ENCODE measurements at places on chromosomes 5 and 9.

DNA sequence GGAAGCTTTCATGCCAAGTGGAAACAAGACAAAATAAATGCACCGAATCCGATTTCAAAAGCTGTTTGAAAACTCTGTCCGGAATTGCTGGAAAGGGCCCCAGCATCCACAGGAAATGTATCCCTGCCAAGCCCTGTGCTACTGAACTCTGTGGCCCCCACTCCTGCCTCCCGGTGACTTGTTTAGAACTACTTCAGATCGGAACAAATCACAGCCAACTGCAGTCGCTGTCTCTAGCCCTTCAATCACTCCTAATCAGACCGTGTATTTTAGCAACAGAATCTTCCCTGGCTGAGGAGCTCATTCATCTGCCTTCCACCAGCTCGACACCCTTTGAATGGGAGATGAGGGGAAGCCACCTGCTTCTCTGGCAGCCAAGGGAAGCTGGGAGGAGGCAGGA is 94.1 kb downstream of the KCNIP1 start:
- peak; percentile 41 for DNase-seq

GRCh38 chr5:39119404-39120051 is 45.3 kb upstream of the RICTOR start:
- DNase-seq, result no peak

DNA sequence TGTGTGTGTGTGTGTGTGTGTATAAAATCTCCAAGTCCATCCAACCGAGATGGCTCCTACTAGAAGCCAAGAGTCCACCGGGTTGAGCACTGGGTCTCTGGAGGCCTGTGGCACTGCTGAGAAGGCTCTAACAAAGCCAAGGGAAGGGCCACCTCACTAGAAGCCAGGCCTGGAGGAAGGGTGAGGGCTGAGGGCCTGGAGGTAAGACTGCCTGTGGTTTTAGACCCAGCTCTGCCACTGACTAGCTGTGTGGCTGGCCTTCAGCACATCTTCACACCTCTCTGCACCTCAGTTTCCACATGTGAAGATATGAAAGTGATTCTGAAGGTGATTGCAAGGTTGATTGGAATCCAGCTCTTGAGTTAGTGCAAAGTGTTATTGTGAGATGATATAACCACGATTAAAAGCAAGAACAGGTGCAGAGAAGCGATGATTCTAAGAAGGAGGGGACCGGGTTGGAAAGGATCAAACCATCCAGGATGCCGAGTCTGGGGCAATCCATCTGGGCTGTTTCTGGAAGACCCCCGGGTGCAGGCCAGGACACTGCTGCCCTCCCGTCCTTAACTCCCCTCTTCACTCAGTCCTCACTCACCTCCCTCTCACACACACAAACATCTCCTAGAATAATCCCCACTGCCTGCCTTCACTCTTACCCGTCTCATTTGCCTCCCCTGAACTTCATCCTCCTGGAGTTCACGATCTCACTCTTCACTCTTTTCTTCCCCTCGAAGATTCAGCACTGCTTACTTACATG is 2.3 kb downstream of the IL4 start:
- DNase-seq, result no peak

- DNase-seq, result no peak
These were observed 14.0 kb upstream of the ACSL6 start for GRCh38 chr5:132025403-132025971.

- DNase-seq, result no peak
These were observed 2115.0 kb downstream of the MAT2B start for GRCh38 chr5:165620394-165620793.

GRCh38 chr5:64497386-64497785 is 8.4 kb upstream of the RGS7BP start:
- DNase-seq, result peak; percentile 5

GRCh38 chr9:135095470-135096407 is 8.3 kb downstream of the OLFM1 start:
- no peak for DNase-seq

- no peak for DNase-seq
These were observed 1.3 kb downstream of the SPATA31E1 start for GRCh38 chr9:87883990-87884389.

DNA sequence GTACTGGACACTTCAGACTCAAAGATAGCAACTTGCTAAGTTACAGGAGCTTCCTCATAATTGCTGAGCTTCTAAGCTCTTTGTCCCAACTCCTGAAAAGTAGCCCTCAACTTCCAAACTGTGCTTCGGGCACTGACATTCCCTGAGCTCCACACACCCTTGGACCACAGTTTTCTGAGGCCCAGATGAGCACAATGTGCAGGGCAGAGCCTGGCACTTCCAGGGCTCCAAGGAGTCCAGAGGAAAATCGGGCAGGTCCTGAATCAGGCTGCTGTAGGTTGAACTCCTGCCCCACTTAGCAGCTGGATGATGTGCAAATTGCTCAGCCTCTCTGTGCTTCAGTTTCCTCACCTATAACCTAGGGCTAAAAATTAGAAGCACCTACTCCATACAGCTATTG is 54.6 kb upstream of the KCNIP1 start:
- no peak for DNase-seq

DNA sequence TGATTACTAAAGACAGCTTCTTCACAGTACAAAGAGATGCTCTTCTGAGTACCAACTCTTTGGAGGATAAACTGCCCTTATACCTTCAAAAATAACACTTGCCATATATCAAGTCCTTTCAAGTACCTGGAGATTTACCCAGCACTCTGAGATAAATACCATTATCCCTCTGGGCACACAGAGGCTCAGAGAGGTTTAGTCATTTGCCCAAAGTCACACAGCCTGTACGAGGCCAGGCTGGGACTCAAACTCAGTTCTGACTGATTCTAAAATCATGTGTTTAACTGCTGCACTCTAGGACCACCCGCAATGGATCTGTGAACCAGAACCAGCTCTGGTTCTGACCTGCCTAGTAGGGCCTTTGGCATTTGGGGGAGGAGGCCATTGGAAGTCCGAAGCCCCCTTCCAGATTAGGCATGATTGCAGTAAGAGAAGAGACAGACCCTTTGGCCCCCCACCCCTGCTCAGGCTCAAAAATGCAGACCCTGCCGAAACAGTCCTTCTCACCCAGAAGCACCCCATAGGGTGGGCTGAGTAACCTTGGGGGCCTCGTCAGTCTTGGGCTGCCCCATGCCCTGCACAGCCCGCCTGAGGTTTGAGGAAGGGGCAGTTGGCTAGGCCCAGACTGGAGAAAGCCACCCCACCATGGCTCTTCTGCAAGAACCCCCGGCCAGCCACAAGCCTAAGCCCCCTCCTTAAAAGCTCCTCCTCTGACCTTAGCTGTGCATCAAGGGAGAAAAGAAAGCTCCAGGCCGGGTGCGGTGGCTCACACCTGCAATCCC is 32.8 kb upstream of the IL17B start:
- no peak for DNase-seq

DNA sequence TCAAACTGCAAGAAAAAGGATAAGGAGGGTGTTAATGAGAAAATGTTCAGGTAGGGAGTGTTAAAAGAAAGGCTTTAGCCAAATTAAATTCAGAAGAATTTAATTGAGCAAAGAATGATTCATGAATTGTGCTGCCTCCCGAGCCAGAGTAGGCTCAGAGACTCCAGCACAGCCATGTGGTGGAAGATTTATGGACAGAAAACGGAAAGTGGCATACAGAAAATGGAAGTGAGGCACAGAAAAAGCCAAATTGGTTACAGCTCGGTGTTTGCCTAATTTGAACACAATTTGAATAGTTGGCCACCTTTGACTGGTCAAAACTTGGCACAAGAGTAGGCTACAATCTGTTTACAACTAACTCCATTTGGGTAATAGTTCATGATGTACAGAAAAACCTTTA is 9.6 kb upstream of the SLC30A5 start:
- no peak for DNase-seq

DNA sequence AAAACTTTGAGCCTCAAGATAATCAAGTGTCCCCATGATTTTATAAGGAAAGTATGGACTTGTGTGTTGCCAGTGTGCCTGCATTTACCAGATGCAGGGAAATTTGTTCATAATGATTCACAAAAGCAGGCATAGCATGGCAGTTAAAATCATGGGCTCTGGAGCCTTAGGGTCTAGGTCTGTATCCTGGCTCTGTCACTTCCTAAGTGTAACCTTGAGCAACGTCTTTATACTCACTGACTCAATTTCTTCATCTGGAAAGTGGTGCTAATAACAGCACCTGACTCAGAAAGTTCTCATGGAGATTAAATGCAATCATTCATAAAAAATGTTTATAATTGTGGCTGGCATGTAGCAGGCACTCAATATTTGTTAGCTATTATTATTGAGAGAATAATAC is 234.9 kb downstream of the SAXO1 start:
- peak; percentile 19 for DNase-seq

GRCh38 chr9:129480227-129480626 is 140.7 kb downstream of the C9orf50 start:
- DNase-seq, result no peak

DNA sequence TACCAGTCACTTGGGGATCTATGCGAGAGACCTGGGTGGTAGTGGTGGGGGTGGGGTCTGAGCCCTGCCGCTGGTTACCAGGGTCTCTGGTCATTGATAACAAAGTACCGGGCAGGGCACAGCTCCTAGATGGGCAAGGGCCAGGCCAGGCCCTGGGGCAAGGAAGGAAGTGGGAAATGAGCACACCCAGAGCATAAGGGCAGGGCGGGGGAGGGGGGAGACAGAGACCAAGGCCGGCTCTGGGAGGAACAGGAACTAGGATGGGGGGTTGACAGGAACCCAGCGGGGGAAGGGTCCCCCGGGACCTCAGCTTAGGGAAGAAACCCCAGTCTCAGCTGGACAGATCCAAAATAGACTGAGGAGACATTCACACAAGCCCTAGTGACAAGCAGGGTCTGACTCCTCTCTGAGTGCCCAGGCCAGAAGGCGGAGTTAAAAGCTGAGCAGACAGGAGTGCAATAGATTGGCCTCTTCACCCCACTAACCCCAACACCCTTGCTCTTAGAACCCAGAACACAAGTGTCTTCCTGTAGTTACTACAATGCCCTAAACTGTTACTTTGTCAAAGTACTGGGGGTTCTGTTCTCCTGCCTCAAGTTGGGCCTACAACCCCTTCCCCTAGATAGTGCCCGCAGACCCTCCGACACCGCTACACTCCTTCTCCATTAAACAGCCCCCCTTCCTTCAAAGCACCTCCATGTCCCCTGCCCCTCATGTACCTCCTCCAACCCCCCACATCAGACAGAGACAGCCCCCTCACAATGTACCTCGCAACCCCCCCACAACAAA is 628 bp downstream of the ATOSB start:
- peak; percentile 23 for DNase-seq

DNA sequence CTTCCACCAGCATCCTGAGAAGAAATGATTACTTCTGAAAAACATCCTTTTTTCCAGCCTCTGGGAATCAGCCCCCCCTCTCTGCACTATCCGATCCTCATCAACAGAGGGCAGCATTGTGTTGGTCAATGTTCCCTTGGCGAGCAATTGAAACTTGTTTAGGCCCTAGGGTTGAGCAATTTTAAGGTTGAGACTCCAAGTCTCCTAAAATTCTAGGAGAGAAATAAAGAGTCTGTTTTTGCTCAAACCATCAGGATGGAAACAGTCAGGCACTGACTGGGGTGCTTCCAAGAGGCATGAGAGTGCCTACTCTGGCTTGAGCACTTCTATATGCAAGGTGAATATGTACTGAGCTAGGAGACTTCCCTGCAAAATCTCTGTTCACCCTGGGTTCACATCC is 12.4 kb upstream of the CYFIP2 start:
- DNase-seq, result peak; percentile 85

DNA sequence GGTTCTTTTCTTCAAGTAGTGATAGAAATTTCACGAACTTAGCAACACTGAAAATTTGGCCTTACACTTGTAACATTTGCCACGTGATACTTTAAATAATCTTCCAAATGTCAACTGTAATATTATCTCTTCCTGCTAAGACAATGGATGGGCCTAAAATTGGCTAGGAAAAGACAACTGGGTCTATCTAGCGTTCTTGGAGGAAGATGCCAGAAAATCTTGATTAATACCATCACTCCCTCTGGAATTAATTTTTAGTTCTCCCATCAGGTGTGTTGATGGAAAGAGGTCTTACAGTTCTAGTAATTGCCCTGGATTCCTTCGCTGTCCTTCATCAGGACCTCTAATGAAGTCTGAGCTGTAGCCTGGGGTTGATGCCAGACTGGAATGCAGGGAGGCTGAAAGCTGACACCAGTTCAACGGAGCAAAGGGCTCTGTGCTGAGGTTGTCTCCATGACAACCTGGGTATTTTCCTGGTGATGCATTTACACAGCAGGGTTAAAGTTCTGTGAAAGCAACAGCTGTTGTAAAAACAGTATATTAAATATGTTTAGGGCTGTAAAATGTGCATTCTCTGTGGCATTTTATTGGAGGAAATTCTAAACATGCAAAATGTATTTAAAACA is 92.3 kb downstream of the GAS1 start:
- DNase-seq, result peak; percentile 90

DNA sequence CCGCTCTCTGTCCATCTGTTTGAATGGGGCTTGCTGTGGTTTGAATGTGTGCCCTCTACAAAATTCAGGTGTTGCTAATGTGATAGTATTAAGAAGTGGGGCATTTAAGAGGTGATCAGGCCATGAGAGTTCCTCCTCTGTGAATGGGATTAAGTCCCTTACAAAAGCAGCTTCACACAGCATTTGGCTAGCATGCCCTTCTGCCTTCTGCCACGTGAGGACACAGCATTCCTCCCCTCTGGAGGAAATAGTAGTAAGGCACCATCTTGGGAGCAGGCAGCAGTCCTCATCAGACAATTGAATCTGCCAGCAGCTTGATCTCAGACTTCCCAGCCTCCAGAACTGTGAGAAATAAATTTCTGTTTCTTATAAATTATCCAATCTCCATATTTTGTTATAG is 540.2 kb downstream of the CSNK1G3 start:
- DNase-seq, result no peak

DNA sequence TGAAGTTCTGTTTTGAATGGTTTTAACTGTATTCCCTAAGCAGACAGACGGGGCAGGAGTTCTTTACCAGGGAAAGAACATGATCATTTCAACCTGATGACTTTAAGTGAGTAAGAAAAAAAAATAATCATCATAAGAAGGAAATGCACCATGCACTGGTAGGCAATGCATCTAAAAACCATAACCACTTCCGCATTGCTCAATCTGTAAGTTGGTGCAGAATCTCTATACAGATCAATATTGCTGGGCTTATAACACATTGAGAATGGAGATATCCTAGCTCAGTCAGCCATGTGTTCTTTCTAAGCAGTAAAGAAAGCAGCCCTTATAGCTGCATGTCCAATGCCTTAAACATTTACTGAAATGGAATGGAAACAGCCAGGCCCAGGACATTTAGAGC is 407.1 kb upstream of the DMAC1 start:
- DNase-seq, result no peak

- no peak for DNase-seq
These were observed 306.2 kb downstream of the PIK3R1 start for GRCh38 chr5:68521776-68522175.

DNA sequence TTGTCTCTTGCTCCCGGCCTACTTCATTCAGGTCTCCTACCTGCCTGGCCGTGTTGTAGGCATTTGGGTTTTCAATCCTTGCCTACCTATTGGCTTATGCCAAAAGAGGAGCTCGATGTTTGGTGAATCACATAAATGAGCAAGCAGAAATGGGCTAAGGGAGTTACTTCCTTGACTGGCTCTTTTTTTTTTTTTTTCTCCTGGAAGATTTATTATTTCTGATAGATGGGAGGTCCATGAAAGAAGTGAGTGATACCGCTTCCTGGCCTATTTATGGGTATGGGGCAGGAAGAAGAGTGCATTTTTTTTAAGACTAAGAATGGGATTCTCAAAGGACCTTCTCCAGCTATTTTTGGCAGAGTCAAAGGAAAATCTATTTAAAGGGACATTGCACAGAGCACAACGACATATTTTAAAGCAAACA is 294.1 kb downstream of the ARHGAP26 start:
- no peak for DNase-seq

- DNase-seq, result peak; percentile 43
These were observed 320.4 kb upstream of the KLF4 start for GRCh38 chr9:107809871-107810460.
